ACHN (cell line): ENCODE measurements at places on chromosomes 6 and 20.
A peak's percentile ranks its signal among the peaks of the same experiment; 100 is the strongest.

GRCh38 chr20:19025430-19026120 lies 186.9 kb upstream of the SLC24A3 start:
- DNase-seq, result no peak

- no peak for DNase-seq
Observed at GRCh38 chr20:23520185-23520584, 29.3 kb downstream of the CST8 start.

DNA sequence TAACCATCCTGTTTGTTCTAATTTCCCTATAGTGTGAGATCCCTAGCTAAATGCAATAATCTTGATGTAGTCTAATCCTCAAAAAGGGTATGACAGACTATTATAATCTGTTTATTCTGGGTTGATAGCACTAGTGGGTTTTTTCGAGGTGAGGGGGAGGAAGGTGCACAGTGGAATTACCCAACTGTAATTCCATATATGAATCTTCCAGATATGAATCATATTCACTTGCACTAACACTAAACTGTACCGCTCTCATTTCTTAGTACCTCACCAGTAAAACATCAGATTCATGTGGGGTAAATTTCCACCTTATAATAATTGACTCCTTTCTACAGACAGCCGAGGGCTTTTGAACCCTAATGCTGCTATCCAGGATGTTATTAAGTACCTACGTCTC lies 16.5 kb downstream of the NCOA7 start:
- DNase-seq, result no peak

DNA sequence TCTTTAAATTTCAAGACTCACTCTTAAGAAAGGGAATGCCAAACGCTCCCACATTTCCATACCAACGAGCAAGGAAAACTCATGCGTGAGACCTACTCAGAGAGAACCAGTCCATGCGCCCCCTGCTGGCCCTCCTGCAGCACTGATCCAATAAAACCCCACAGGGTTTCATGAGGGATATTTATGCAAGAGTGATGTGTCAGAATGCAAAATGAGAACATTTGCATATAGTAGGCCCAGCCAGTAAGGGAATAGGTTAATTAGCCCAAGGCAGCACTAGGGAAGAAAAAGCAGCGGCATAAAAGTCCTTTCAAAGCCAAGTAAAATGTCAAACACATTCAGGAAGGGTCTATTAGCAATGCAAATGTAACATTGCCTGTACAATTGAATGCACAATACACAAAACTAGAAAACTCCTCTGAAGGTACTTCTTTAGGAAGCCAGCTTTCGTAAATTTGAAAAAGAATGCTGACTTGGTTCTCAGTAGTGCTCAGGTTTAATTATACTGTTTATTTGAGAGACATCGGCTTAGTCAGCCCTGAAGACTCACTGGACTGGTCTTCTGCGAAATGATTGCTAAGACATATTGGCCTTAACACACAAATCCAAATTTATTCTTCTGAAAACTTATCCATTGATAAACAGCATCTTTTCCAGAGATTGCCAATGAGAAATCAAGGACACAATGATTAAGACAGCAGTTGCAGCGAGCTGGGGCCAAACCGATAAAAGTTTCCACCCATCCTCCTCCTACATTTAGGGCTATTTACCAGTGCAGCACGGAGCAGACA lies 93.2 kb downstream of the GMPR start:
- DNase-seq, result peak; percentile 60

DNA sequence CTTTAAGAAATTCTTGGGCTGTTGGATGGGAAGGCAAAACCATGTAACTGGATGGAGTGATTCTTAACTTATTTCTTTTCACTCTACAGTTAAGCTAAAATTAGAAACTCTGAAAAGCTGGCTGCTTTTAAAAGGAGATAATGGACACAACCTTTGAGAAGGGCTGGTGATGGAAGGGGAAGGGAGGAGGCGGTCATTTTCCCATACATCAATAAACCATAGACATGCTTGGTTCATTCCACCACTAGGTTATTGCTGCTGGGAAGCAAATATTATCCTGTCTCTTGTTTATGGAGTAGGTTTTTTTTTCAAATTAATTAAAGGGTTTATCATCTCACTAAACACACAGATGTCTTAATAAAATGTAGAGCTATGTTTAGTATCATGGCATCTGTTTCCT lies 76.2 kb downstream of the PLCB1 start:
- DNase-seq, result no peak

DNA sequence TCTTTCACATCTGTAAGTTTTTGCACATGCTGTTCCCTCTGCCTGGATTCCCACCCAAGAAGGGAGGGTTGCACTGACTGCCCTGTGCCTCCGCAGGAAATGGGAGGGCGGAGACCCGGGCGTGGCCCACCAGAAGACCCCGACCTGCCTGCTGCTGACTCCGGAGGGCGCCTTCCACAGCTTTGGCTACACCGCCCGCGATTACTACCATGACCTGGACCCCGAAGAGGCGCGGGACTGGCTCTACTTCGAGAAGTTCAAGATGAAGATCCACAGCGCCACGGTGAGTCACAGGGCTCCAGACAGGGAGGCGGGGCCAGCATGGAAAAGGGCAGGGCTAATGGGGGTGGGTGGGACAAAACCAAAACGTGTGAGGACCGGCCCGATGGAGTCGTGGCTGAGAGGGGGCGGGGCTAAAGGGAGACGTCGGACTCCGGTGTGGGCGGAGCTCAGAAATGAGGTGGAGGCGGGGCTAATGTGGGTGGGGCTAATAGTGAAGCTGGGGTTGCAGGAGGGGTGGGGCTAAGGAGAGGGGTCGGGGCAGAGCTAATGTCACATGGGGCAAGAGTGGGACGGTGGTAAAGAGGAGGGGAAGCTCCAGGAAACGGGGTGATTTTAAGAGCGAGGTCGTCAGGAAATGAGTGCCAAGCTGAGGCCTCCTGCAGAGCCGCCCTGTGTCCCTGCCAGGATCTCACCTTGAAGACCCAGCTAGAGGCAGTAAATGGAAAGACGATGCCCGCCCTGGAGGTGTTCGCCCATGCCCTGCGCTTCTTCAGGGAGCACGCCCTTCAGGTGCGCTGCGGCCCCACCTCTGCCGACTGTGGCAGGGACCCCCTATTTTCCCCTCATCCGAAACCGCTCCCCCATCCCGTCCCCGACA lies 12.6 kb downstream of the HSPA12B start:
- no peak for DNase-seq

- DNase-seq, result no peak
Observed at GRCh38 chr6:109315341-109316110, 66.7 kb downstream of the CD164 start.

DNA sequence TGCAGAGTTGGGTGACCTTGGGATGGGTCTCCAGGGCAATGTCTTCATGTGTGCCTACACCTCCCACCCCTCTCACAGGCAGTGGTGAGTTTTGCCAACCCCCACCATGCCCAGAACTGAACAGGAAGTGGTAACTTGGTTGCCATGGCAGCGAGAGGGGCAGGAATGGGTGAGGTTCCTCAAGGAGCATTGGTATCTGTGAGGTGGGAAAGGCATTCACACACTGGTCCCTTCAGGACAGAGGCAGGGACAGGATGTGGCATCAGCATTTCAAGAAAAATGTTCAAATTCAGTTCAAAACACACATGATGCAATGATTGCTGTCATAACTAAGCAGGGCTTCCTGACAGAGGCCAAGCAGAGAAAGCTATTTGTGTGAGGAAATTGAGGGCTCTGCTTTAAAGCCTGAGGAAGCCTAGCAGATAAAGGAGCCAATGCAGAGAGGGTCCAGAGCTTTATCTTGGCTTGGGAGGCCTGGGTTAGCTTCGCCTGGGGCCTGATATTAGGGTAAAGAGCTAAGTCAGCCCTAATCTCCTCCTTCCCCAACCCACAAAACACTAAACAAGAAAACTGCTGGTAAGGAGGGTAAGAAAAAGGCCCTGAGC lies 551 bp downstream of the TREML2 start:
- no peak for DNase-seq

DNA sequence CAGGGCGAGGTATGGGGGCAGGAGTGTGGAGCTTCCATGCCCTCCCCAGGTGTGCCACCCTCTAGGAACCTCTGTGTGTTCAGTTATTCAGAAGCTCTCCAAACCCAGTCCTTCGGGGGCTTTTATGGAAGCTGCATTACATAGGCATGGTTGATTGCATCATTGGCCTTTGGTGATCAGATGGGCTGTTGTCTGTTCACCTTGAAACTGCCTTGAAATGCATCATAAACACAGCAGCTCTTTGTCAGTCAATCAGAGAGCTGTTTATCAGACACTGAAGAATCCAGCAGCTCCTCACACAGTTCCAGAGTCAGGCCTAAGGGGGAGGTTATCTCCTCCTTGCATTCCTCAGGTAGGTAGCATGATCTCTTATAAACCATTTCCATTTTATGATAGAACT lies 62.4 kb downstream of the E2F3 start:
- no peak for DNase-seq

DNA sequence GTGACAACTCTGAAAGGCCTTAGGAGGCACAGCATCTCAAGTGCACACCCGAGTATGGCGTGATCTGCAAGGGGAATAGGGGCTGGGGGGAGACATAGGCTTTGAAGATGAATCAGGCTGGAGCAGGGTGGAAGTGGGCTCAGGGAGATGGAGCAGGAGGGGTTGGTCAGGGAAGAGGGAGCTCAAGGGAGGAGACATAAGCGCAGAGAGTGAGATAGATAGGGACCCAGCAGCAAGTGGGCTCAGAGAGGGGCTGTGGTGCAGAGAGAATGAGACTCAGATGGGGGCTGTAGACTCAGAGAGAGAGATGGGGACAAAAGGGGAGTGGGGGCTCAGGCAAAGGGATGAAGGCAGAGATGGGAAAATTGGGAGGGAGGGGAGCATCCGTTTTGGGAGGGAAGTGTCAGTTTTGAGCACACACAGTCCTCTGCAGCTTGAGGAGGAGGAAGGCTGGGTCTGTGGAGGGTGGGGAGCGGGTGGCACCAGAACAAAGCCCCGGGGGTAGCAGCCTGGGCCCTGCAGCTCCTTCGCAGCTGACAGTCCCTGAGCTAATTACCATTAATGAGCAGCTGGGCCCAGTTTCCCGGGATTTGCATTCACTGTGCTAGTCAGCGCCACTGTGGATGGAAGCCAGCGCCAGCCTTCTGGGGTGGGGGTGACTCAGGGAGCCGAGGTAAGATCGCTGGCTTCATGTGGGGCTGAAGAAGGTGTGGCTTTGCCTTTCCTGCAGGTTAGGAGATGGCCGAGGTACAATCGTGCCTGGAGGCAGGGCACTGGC lies 18.7 kb downstream of the SRXN1 start:
- DNase-seq, result no peak

DNA sequence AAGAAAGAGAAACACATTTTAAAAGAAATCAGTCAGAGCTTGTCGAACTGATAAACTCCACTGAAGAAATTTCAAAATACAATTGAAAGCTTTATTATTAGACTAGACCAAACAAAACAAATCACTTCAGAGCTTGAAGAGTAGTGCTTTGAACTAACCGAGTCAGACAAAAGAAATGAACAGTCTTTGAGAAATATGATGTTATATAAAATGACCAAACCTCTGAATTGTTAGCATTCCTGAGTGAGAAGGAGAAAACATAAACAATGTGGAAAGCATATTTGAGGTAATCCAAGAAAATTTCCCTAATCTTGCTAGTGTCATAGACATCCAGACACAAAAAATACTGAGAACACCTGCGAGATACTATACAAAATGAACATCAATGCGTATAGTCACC lies 13.2 kb upstream of the CST4 start:
- no peak for DNase-seq

- no peak for DNase-seq
Observed at GRCh38 chr6:28124971-28125353, 553 bp downstream of the ZSCAN16 start.

GRCh38 chr20:9492067-9492466 lies 22.3 kb upstream of the LAMP5 start:
- no peak for DNase-seq

DNA sequence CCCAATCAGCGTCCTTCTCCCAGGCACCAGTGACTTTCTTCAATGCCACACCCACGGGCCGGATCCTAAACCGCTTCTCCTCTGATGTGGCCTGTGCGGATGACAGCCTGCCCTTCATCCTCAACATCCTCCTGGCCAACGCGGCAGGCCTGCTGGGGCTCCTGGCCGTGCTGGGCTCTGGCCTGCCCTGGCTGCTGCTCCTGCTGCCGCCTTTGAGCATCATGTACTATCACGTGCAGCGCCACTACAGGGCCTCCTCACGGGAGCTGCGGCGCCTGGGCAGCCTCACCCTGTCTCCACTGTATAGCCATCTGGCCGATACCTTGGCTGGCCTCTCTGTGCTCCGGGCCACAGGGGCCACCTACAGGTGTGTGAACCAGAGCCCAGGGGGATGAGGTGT lies 9.8 kb downstream of the DLK2 start:
- DNase-seq, result no peak

DNA sequence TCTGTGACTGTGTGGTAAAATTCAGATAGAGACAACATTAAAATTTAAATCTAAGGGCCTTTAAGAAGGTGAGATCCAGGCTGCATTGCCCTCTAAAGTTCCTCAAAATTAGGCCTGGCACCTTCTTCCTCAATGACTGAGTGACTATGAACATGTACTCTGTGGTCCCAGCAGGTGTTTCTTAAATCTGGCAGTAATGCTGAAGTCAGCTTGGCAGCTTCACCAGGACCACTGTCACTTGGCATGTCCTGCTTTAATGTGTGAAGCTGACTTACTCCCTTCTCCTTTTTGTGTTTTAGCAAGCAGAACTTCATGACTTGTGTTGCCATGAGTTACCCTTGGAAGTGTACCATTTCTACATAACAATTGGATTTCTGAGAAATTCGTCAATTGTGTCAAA lies 141.7 kb downstream of the NKAIN2 start:
- no peak for DNase-seq

GRCh38 chr6:25137480-25137879 lies 141.7 kb upstream of the CARMIL1 start:
- DNase-seq, result no peak

DNA sequence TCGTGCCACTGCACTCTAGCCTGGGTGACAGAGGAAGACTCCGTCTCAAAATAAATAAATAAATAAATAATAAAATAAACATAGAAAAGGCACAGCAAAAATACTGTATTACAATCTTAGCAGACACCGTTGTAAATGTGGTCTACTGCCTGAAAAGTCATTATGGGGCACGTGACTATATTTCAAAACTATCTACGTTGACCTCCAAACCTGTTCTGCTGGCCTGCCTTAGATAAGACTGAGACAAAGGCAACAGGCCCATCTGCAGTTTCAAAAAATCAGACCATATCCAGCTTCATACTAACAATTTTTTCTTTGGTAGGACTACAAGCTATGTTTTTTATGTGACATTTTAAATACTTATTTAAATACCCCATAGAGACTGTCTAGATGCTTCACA lies 59.1 kb downstream of the AGPAT4 start:
- DNase-seq, result no peak

DNA sequence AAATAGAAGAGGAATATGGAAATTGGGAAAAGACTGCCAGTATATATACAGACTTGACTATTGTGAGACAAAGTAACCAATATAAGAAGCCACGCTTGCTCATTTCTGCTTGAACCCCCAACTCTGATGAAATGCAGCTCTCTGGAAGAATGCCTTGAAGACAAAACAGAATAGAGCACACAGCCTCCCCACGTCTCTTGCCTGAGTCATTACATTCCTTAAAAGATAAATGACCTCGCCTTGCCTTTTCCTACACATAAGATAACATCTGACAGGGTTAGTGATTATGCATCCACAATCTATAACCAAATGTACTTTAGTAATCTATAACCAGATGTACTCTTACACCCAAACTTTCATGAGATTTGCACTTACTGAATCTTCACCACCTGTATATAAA lies 141.1 kb upstream of the EEF1E1 start:
- DNase-seq, result peak; percentile 11

- DNase-seq, result no peak
Observed at GRCh38 chr6:122890250-122890649, 101.2 kb downstream of the SMPDL3A start.
